ENCODE measurements at places on chromosomes 16 and 17.

GRCh38 chr17:16519021-16519420 is 27.0 kb upstream of the LRRC75A start:
- DNase-seq: no peak

GRCh38 chr17:2051061-2051932 is 3.6 kb upstream of the HIC1 start:
- no peak for DNase-seq

DNA sequence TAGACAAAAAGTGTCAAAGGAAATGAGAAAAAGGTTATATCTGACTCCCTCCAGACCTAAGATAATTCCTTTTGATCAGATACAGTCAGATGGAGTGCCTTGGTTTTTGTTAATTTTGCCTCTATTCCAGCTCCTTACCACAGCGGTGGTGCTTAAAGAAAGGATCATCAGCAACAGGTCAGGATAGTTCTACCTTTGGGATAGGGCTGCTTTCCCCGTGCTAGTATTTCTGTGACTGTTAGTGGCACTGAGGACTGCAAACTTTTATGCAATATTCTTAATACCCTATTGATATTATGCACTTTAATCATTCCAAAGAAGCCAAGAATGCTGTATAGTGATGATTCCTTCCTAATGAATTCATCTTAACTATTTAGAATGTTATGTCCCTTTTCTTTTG is 24.5 kb downstream of the NQO1 start:
- DNase-seq: no peak

GRCh38 chr17:29584452-29585079 is 4.9 kb downstream of the GIT1 start:
- peak; percentile 33 for DNase-seq
